ENCODE measurements at places on chromosomes 7 and 10. TPM values are rescaled to one million over a fixed set of nuclear protein-coding genes. Genes with fewer than 3 reads are reported as not detected.

GNAT3 gene
- total RNA-seq, result not detected

DNA sequence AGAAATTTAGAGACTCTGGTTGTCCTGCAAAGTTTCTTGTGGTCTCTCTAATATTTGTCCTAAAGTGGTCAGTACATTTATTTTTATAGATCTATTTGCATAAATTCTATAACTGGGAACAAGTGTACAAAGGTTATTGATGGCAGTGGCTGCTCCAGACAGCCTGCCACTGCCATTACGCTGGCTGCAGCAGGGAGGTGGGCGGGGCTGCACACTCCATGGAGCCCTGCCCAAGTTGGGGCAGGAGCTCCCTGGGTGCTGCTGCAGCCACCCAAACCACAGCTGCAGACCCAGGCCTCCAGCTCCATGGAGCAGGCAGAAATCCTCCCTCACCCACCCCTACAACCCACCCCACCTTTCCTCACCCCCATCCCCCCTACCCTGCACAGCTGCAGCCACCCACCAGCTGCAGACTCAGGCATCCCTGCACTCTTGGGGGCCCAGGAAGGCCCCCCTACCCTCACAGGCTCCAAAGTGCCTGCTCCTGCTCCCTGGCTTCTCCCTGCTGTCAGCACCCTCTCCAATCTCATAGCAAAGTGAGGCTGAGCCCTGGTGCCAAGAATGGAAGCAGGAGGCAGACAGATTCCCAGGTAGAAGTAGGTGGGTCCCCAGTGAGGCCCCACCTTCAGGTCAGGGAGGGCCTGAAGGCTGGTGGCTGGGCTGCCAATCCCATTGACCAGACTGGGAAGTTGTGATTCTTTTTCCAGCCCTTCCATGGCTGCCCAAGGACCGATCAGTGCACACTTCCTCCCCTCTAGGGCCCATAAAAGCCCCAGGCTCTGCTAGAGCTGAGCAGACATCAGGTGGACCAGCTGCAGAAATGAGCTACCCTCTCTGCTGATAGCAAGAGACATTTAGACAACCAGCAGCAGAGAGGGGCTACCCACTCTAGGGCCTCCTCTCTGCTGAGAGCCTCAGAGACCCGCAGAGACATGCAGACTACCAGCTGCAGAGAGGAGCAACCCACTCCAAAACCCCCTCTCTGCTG is 4.8 kb upstream of the CYP3A43 start:
- no peaks in the 10 kb centered on the region for H3K36me3 ChIP-seq
- DNase-seq, result no peak
- no peaks in the 10 kb centered on the region for H3K4me1 ChIP-seq
- peaks cover 18% of the 10 kb centered on the region for H3K27me3 ChIP-seq
- H3K4me3 ChIP-seq, result no peak overlapping the region
- no peak overlapping the region for H3K27ac ChIP-seq

DNA sequence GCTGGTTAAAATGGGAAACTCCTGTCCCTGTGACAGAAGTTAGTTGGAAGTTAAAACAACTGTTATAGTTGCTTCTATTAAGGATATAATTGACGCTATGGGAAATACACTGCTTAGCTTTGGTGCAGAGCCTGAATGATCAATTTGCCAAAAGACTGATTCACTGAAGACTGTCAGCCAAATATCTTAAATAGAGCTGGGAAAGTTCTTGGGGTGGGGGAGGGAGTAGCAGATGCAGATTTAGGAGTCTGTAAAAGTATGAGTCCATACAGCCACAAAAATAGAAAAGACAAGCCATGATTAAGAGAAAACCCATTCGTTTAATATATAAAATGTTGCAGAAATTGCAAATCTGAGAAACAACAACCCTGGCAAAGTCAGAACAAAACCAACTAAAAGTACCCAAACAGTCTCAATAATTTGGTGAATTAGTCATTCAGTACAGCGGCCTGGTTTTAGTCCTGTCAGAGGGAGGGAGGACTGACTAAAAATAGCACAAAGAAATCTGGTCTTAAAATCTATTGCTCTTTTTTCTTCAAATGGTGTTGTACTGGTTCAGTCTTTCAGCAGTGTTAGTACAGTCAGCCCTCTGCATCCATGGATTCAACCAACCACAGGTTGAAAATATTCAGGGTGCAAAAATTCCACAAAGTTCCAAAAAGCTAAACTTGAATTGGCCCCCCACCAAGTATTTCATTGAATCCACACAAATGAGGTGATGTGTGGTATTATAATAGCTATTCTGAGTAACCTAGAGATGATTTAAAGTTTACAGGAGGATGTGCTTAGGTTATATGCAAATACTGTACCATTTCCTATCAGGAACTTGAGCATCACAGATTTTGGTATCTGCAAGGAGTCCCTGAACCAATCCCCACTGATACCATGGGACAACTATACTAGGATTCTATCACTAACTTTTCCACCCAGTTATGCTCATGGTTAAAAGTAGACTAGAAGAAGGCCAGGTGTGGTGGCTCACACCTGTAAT is 30.0 kb downstream of the STK17A start:
- no peak overlapping the region for H3K4me3 ChIP-seq
- H3K27ac ChIP-seq, result peak overlapping the region; percentile 74
- no peaks in the 10 kb centered on the region for H3K27me3 ChIP-seq
- no peak for DNase-seq

DNA sequence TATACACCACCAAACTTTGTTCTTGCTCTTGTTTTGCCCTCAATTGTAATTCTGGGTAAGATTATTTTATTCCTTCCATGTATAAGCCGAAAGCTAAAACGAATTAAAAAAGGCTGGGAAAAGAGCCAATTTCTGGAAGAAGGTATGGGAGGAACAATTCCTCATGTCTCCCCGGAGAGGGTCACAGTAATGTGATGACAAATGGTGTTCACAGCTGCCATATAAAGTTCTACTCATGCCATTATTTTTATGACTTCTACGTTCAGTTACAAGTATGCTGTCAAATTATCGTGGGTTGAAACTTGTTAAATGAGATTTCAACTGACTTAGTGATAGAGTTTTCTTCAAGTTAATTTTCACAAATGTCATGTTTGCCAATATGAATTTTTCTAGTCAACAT is 12.5 kb upstream of the CFAP69 start:
- H3K27ac ChIP-seq, result no peak overlapping the region
- no peaks in the 10 kb centered on the region for H3K36me3 ChIP-seq
- DNase-seq, result no peak

TMEM176B gene
- not detected for total RNA-seq

SPDYE1 gene
- not detected for total RNA-seq

GRCh38 chr7:137886746-137887145 is 40.0 kb upstream of the DGKI start:
- no peak overlapping the region for H3K4me3 ChIP-seq
- H3K27me3 ChIP-seq, result no peaks in the 10 kb centered on the region
- H3K36me3 ChIP-seq, result peaks cover 23% of the 10 kb centered on the region
- H3K27ac ChIP-seq, result no peak overlapping the region

- DNase-seq, result peak; percentile 45
- H3K27ac ChIP-seq, result peak overlapping the region; percentile 78
- H3K4me3 ChIP-seq, result peak overlapping the region; percentile 15
- peaks cover 22% of the 10 kb centered on the region for H3K36me3 ChIP-seq
- no peaks in the 10 kb centered on the region for H3K27me3 ChIP-seq
- H3K4me1 ChIP-seq, result peaks cover 88% of the 10 kb centered on the region
Observed at GRCh38 chr10:124734311-124735166, 9.6 kb downstream of the FAM53B start.

NMT2 gene
- 36.5 TPM for total RNA-seq

DNA sequence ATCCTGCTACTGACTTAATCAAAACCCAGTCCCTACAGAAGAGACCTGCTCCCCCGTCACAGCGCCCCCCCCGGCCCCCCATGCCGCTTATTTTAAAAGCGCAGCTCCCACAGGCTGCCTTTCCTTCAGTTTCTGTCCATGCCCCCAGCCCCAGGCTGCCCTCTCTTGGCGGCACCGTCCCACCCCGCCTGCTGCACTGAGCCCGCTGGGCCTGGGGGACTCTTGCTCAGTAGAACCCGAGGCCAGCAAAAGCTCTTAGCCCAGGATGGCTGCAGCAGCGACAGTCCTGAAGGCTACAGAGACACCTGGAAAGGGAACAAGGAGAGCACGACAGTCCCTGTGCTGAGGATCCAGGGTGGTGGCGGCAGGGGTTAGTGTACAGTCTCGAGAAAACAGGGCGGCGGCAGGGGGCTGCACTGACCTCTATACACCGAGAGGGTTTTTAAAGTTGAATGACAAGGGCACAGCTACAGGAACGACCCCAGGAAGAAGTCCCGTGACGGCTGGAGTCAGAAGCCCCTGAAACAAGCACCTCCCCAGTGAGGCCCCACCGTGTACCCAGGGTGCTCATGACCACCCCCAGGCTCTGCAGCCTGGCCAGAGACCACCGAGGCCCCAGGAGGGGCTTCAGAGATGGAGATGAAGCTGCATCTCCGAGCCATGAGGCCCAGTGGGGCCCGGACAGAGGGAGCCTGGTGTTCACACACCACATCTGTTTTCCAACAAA is 54.4 kb downstream of the ZRANB1 start:
- no peak overlapping the region for H3K4me3 ChIP-seq
- peaks cover 2% of the 10 kb centered on the region for H3K4me1 ChIP-seq
- no peaks in the 10 kb centered on the region for H3K27me3 ChIP-seq
- H3K27ac ChIP-seq, result no peak overlapping the region
- DNase-seq, result no peak

NPFFR1 gene
- not detected for total RNA-seq

DNA sequence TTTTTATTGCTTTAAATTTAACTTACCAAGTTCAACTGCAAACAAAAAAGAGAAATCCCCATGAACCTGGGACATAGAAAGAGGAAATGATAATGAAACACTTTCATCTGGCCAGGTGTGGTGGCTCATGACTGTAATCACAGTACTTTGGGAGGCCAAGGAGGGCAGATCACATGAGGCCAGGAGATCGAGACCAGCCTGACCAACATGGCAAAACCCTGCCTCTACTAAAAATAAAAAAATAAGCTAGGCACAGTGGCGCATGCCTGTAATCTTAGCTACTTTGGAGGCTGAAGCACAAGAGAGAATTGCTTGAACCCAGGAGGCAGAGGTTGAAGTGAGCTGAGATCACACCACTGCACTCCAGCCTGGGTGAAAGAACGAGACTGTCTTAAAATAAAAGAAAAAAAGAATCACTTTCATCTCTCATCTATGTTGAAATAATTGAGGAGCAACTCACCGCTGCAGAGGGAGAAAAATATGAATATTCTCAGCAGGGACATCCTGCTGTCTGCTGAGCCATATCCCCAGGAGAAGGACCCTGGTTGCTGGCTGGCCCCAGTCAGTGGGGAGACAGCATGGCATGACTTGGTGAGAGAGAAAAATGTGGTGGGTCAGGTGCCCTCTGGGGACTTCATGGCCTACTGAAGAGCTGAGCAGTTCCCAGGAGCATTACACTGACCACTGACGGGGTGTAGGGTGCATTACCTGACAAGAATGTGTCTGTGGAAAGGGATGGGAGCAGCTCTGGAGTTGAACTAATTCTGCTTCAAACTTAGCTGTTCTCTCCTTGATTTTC is 22.8 kb upstream of the TARP start:
- peaks cover 15% of the 10 kb centered on the region for H3K4me1 ChIP-seq
- H3K36me3 ChIP-seq, result peaks cover 5% of the 10 kb centered on the region
- H3K27me3 ChIP-seq, result no peaks in the 10 kb centered on the region
- no peak for DNase-seq
- no peak overlapping the region for H3K4me3 ChIP-seq

GRCh38 chr10:123548770-123549169 is 117.4 kb upstream of the GPR26 start:
- H3K27ac ChIP-seq, result no peak overlapping the region
- H3K4me1 ChIP-seq, result no peaks in the 10 kb centered on the region
- H3K36me3 ChIP-seq, result no peaks in the 10 kb centered on the region
- peaks cover 3% of the 10 kb centered on the region for H3K27me3 ChIP-seq
- no peak overlapping the region for H3K4me3 ChIP-seq

IPMK gene
- 6.1 TPM for total RNA-seq

- peaks cover 8% of the 10 kb centered on the region for H3K36me3 ChIP-seq
- peak overlapping the region; percentile 99 for H3K27ac ChIP-seq
- DNase-seq, result no peak
- H3K27me3 ChIP-seq, result no peaks in the 10 kb centered on the region
- peaks cover 97% of the 10 kb centered on the region for H3K4me1 ChIP-seq
- peak overlapping the region; percentile 72 for H3K4me3 ChIP-seq
Observed at GRCh38 chr10:11146402-11147171, 128.9 kb downstream of the CELF2 start.

DNA sequence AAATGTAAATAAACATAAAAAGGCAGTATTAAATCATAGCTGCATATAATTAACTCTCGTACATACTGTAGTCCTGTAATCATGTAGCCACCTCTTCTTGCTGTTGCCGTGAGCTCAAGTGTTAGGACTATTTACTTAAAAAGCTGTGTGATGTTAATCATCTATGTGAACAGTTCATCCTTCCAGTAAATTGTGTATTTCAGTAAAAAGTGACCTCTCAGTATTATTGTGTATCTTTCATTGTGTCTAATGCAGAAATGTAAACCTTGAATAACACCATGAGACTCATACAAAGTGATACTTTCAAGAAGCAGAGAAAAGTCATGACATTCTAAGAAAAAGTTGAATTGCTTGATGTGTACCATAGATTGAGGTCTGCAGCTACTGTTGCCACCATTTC is 38.0 kb downstream of the ADD3 start:
- peaks cover 16% of the 10 kb centered on the region for H3K4me1 ChIP-seq
- no peak for DNase-seq
- no peak overlapping the region for H3K4me3 ChIP-seq
- peaks cover 42% of the 10 kb centered on the region for H3K36me3 ChIP-seq
- H3K27me3 ChIP-seq, result no peaks in the 10 kb centered on the region

- H3K4me1 ChIP-seq, result no peaks in the 10 kb centered on the region
- H3K36me3 ChIP-seq, result peaks cover 4% of the 10 kb centered on the region
- DNase-seq, result no peak
- H3K27me3 ChIP-seq, result no peaks in the 10 kb centered on the region
- H3K4me3 ChIP-seq, result no peak overlapping the region
- no peak overlapping the region for H3K27ac ChIP-seq
Observed at GRCh38 chr7:27546610-27547009, 116.1 kb downstream of the HIBADH start.

DNA sequence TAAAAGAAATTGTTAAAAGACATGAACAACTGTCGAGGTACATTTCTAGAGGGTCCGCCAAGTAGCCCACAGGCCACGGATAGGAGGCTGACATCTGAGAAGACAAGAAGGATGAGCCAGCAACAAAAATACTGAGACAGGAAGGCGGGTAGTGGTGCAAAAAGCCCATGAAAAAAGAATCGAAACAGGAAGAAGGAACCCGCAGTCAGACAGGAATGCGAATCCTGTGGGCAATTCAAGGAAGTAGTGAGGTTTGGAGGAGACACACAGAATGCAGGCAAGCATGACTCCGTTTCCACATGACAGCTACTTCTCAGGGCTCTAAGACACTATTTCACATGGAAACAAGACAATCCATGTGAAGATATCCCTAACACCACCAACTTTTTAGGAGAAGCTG is 125.2 kb downstream of the DOCK4 start:
- peaks cover 16% of the 10 kb centered on the region for H3K4me1 ChIP-seq
- H3K4me3 ChIP-seq, result no peak overlapping the region
- H3K27ac ChIP-seq, result no peak overlapping the region
- no peak for DNase-seq
- peaks cover 29% of the 10 kb centered on the region for H3K27me3 ChIP-seq

GRCh38 chr7:26081638-26082037 is 70.4 kb upstream of the NFE2L3 start:
- no peaks in the 10 kb centered on the region for H3K36me3 ChIP-seq
- no peak overlapping the region for H3K4me3 ChIP-seq
- DNase-seq, result no peak
- no peak overlapping the region for H3K27ac ChIP-seq
- peaks cover 42% of the 10 kb centered on the region for H3K27me3 ChIP-seq
- peaks cover 11% of the 10 kb centered on the region for H3K4me1 ChIP-seq

- no peak for DNase-seq
- no peaks in the 10 kb centered on the region for H3K36me3 ChIP-seq
- no peak overlapping the region for H3K27ac ChIP-seq
- H3K4me1 ChIP-seq, result no peaks in the 10 kb centered on the region
- no peak overlapping the region for H3K4me3 ChIP-seq
Observed at GRCh38 chr7:158461824-158462223, 125.8 kb downstream of the PTPRN2 start.

Measured in activated CD8-positive, alpha-beta T cell treated with anti-CD3 and anti-CD28 coated beads, Interleukin-2, amount 10 ng/mL, durations not matched to agents 7 days and 5 days (primary cell).